ENCODE measurements at places on chromosomes 11 and 22.

GRCh38 chr11:7871056-7871455 is 60.0 kb downstream of the OR10A6 start:
- DNase-seq = no peak

DNA sequence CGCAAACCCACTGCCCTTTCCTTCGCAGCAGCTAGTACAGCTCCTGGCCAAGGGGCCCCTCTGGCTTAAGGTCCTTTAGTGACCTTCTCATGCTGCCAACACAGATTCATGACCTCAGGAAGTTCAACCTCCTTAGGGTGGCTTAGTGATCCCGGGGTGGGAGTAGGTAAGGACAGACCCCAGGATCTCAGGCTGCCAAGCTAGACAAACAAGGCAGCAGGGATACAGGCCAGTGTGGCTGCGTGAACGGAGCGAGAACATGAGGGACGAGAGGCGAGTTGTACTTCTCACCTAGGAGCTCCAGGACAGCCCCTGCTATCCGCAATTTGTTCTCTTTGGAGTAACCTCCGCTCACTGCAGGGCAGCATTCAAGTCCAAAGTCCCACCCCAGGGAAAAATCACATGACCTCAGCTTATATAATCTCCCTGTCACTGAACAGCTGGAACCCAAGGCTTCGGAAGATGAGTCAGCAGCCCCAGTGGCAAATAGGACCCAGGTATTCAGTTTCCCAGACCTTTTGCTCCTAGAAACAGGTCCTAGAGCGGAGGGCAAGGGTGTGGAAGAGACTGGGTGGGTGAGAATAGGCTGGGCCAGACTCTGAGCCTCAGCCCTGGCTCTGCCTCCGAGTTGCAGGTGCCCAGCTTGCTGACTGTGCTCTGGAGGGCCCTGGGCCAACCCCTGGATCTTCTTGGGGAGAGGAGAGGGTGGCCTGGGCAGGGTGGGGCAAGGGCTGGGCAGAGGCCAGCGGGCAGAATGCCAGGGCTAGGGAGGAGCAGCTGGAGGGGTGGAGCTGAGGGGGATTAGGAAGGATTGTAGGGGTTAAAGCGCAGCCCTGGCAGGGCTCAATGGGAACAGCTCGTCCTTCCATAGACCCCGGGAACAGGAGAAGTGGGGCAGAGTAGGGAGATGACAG is 13.1 kb downstream of the USP2 start:
- DNase-seq = peak; percentile 59

DNA sequence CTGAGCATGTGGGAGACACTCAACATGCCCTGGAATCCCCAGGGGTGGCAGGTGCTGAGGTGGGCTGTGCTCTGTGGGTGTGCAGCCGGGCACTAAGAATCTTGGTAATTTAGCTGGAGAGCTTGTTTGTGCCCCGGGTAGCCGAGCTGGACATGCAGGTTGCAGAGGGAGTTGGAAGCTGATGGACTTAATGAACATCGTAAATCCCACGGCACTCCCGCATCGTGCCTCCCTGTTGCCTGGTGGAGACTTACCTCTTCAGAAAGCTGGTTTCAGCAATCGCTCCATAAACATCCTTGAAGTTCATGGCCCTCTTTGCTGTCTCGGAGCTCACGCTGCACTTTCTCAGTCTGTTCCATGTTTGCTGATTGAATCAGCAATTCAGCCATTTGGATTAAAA is 29.9 kb downstream of the RPS6KA4 start:
- no peak for DNase-seq

GRCh38 chr11:9905501-9905951 is 241.6 kb downstream of the SWAP70 start:
- DNase-seq = no peak

GRCh38 chr11:44880953-44881352 is 69.7 kb downstream of the TP53I11 start:
- no peak for DNase-seq

DNA sequence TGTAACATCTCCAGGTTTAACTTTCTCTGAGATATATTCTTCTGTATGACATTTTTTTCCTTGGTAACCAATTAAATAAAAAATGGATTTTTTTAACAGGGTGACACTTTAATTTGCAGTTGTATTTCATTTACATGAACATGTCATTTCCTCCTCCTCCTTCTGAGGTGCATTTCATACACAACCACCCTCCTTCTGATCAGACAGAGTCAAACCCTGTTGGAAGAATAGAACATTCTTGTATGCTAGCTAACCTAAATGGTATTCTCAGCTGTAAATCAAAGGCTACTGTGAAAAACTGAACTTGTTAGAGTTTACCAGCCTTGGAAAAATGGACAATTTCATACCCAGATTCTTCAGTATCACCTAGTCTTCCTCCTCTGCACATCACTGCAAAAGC is 52.7 kb upstream of the CHRM4 start:
- DNase-seq = no peak

GRCh38 chr11:73461335-73461840 is 85.2 kb downstream of the RELT start:
- DNase-seq = no peak

DNA sequence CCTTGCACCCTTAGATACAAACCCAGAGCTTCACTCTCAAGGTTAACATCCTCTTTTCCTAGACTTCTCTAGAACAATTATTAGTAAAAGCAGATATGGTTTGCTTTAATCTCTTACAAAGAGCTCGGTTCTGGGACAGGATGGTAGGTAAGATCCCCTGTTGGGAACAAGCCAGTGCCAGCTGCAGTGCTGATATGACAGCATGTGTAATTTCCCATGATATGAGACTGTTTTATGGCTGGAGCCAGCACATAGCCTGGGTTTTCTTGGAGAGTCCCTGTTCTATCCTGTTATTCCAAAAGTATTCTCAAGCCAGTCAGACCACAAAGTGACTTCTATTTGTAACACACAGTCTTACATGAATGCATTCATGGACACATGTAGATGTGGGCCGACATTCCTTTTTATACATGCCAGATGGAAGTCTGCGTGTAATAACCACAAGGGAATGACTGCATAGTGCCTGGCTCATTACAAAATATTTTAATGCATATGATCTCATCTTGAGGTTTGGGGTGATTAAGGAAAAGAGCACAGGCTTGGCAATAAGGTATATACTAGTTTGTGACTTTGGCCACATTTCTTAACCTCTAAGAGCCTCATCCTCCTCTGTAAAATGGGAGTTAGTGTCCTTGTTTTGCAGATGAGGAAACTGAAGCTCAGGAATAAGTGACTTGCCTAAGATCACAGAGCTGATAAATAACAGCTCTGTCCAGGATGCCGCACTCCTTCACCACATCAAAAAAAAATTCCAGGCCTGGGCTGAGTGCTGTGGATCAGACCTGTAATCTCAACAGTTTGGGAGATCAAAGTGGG is 21.8 kb downstream of the CLMP start:
- no peak for DNase-seq

DNA sequence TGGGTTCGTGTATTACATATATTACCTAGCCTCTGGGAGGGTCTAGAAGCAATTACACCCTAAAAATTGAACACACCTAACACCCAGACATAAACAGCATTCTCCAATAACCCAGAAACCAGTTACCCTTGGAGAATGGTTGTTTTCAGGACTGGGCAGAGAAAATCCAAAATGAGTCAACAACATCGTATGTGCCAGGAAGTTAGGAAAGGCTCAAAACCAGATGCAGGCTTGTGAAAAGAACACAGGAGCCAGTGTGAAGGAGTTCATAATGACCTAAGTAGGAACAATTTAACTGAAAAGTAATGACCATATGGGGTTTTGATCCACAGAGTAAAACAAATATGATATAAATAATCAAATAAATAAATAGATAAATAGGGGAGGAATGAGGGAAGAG is 5.1 kb upstream of the CLPB start:
- no peak for DNase-seq

DNA sequence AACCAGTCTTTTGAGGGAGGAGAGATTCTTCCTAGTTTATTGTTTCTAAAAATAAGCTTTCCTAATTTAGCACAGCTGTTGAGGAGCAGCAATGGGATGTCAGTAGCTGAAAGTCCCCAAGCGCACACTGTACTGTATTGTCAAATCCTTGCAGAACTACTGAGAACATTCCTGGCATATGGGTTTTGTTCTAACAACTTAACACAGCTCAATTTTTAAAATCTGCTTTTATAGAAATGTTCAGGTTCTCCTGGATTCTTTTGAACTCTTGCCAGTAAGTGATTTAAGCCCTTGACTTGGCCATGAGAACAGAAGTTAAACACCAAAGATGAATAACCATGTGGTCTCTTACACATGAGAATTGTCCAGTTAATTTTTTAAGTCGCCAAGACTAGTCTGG is 218.6 kb downstream of the FAT3 start:
- no peak for DNase-seq

- no peak for DNase-seq
These were observed 6.1 kb upstream of the RNASEH2C start for GRCh38 chr11:65726660-65727059.

DNA sequence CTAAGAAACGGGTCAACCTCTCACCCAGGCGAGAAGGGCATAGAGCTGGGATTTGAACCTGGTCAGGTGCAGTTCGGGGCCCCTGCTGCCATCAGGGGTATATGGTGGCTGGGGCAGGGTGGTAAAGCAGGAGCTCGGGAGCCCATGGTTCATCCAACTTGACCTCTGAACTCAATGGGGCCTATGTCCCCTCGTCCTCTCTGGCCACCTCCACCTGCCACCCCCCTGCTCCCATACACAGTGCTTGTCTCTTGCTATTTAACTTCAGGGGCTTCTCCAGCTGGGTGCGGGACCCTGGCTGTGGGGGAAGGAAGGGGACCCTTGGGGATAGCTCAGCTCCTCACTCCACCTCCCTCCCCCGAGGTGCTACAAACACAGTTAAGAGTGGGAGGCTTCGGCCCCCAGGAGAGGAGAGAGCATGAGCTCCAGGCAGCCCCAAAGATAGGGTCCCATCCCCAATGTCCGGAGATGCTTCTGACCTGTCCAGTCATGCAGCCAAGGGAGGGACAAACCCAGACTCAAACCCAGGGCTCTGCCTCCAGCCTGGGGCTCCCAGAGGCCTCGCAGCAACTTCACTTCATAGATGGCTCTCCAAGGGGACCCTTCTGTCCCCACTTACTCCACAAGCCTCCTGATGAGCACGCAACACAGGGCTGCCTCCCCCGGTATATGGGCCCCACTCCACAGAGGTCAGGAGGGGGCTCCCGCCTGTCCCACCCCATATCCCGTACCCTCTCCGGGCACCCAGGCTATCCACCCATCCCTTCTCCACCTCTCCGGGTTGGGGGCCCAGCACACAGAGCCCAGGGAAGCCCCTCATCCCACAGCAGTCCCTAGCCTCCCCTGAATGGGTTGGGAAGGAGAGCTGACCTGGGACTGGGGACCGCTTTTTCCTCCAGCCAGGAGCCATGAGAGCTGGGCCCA is 712 bp downstream of the IL2RB start:
- DNase-seq = no peak

GRCh38 chr11:120031156-120031555 is 106.8 kb downstream of the TRIM29 start:
- DNase-seq = peak; percentile 14

GRCh38 chr11:112103446-112103845 is 16.8 kb downstream of the SDHD start:
- no peak for DNase-seq

GRCh38 chr11:114150671-114151070 is 91.2 kb downstream of the ZBTB16 start:
- DNase-seq = no peak

- DNase-seq = peak; percentile 69
These were observed 83.1 kb upstream of the MTNR1B start for GRCh38 chr11:92886243-92886905.

DNA sequence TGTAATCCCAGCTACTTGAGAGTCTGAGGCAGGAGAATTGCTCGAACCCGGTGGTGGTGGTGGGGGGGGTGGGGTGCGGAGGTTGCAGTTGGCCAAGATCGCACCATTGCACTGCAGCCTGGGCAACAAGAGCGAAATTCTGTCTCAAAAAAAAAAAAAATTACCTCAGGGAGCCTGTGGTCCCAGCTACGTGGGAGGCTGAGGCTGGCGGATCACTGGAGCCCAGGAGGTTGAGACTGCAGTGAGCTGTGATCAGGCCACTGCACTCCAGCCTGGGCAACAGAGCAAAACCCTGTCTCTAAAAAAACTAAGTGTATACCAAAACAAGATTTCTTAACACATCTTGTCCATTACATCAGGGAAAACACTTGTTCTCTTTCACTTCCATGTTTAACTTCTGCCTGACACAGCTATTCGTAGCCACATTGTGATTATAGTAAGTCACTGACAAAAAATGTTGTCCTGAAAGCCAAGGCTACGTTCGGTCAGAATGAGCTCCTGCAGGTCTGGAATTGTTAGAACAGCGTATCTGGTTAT is 1.4 kb downstream of the TMEM80 start:
- no peak for DNase-seq

- no peak for DNase-seq
These were observed 27.1 kb upstream of the GAL start for GRCh38 chr11:68657021-68657780.

DNA sequence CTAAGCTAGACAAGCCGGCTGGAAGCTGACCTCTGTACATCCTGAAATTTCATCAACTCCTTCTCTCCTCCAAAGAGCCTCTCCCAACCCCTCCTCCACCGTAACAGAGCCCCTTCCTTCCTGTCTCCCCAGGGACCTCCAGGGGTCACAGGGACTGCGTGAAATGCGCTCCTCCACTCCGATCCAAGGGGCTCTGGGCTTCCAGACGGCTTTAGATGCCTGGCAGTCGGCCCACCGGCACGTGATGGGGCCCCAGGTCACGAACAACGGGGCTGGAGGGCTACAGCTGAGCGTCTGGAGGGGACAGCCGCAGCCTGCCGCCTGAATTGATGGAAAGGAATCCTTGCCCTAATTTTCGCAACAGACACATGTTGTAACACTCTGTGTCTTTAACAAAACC is 264.1 kb downstream of the MN1 start:
- DNase-seq = no peak

DNA sequence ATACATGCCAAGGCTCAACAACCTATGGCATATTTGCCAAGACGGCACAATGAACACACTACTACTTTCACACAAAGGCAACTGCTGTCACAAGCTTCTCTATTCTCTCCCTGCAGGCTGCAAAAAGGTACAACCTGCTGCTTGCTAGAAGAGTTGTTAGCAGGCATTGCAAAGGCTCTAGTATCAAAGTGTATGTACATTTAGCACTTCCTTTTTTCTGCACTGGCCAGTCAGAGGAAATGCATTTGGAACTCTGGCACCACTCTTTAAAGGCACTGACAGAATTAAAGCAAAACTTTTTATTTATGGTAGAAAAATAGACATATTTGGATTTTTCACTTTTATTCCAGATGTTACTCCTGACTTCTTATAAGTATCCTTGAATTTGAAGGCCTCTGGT is 125.9 kb downstream of the CWF19L2 start:
- no peak for DNase-seq

DNA sequence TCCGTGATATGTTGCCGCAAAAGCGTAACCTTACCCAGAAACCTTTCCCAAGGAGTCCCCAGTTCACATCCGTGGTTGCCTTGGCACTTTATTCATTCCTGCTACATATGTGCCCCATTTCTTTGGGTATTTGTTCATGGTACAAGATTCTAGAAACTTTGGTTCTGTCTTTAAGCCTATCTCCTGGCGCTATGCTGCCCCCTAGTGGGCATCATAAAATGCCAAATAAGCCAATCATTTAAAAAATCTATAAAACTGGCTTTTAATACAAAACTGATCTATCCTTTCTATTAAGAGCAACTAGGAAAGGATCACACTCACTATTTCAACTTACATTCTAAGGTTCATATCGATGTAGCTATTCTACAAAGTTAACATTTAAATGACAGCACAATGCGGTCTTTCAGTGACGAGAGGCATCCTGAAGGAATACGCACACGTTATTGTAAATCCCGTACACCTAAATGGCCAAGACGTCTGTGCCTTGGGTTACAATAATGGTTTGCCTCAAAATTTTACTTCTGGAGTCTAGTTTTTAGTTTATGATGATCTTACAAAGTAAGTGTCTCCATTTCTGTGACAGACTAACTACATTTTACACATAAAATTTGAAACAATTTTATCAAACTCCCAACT is 16.2 kb downstream of the PIWIL3 start:
- no peak for DNase-seq

All from ureter (tissue), 1 donor.